ENCODE measurements at places on chromosomes 6 and 20.

DNA sequence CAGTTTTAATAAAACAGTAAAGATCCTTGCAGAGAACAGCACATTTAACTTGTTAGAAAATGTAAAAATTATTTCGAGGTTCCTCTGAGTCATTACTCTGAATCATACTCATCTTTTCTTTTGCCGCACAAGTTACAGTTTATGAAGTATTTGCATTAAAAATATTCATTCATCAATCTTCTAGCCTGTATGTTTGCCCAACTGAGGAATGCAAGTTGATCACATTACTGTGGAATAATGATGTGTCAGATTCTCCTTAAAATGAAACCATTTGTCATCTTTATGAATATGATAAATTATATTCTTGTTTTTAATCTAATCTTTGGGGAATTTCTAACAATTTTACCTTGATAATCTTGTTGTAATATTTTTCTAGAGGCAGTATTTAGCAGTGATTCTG, 340.4 kb upstream of the OPRM1 start:
- no peak for DNase-seq

DNA sequence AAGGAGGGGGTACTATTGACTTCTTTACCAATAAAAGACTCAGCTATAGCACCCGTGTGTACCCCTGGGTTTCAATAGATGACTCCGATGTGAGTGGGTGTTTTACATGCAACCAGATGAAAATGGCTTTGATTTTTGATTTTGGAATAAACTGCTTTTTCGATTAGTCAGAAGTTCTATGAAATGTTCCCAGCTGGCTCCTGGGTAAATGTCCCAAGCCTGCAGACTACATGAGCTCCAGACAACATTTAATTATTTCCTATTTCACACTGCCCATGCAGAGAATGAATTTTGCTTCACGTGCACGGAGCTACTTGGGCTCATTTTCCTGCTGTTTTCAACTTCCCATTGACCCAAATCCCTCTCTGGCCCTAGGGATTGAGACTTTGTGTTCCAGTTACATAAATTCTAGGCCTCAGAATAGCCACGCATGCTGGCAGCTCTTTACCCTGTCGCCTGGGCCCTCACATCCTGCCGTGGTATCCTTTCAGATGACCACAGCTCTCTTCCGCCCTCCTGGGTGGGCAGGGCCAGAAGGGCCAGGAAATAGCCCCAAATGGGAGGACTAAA, 59.7 kb downstream of the GPR6 start:
- DNase-seq: no peak

DNA sequence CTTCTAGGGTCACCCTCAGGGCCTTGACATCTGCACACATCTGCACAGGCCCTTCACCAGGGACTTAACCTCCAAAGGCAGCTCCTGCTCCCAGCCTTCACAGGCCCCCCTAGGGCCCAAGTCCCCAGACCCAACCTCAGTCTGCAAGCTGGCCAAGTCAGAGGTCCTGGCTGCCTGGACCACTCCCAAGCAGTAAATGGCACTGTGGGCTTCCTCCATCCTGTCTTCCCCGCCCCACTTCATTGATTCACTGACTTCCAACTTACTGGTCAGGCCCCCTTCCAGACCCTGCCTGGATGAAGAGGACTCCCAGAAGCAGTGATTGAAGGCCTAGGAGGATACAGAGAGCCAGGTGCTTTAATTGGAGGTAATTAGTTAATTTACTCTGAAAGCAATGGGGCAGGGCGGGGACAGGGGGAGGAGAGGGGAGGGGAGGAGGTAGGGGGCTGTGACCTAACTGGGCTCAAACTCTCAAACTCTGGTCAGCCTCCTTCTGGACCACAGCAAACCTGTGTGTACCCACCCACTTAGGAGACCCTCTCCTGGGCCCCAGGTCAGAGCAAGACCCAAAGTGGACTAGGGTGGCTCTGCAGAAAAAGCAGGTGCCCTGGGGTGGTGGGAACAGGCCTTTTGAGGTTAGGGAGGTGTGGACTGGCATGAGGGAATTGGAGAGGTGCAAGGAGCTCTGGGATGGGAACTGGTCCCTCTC, 51.5 kb downstream of the MRPL14 start:
- no peak for DNase-seq

DNA sequence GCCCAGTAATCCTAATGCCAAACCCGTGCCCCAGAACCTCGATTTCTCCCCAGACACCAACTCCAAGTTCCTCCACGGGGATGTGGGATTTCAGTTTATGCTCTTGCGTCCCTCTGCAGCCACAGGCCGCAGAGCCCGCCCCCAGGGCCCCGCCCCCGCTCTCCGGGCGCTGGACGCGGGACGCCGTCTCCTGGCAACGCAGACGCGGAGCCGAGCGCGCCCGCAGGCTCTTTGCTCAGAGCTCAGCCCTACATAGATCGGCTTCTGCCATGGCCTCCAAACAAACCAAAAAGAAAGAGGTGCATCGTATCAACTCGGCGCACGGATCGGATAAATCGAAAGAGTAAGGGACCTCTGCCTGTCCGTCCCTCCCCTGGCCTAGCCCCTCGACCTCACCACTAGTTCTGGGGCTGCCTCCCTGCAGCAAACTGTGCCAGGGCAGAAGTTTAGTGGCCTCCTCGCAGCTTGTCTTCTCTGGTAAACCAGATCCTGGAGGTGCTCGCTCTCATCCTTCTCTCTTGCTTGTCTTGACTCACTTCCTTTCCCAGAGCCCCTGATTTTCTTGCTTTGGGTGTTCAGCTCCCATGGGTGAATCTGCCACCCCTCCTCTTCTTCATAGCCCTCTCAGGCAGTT, at the start of gene ADGB:
Gene ADGB (plus strand): TSS at position 201 of the 634 bp plus-strand sequence. CDS start 69 bp downstream, at position 270.
- DNase-seq: no peak

All from effector CD4-positive, alpha-beta T cell (primary cell).